ENCODE measurements at places on chromosomes 16 and 17. TPM values are rescaled to one million over a fixed set of nuclear protein-coding genes. Genes with fewer than 3 reads are reported as not detected.

MYH11 gene
- total RNA-seq, result not detected

DNASE1 gene
- 4.3 TPM for total RNA-seq

DNA sequence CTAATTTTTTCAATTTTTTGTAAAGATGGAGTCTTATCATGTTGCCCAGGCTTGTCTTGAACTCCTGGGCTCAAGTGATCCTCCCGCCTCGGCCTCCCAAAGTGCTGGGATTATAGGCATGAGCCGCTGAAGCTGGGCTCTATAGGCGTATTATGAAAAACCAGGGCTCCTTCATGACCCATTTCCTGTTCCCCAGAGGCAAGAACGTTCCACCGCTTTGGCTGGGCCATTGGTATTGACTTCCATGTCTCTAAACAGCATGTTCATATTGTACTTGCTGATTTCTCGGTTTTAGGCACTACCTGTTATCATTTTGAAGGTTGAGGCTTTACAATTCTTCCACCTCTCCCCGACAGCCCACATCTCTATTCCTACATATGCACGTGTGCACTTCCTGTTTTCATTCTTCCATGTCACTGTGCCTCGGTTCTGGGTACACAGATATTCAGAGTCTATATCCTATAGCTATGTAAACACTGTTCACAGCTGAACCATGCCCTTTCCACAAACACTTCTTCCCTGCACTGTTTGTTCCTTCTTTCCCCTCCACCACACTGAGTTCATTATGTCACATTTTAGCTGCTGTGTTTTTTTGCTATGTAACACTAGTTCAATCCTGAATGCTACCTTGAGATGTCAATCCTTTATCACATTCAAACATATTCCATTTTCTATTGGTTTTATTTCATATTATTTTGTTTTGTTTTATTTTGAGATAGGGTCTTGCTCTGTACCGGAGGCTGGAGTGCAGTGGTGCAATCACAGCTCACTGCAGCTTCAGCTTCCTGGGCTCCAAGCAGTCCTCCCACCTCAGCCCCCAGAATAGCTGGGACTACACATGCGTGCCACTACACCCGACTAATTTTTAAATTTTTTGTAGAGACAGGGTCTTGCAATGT, 16.8 kb upstream of the MAPK3 start:
- no peaks in the 10 kb centered on the region for H3K27me3 ChIP-seq
- no peak for DNase-seq
- H3K4me1 ChIP-seq, result no peaks in the 10 kb centered on the region

GRCh38 chr17:8003594-8004181, 1.3 kb downstream of the GUCY2D start:
- DNase-seq, result no peak
- H3K4me3 ChIP-seq, result no peak overlapping the region
- H3K27ac ChIP-seq, result no peak overlapping the region
- no peaks in the 10 kb centered on the region for H3K36me3 ChIP-seq

All from GM23248 (cell line).